NCI-H510A (cell line): ENCODE measurements at places on chromosomes 1 and 21.
A peak's percentile ranks its signal among the peaks of the same experiment; 100 is the strongest.

GRCh38 chr1:20153000-20153418 lies 13.9 kb downstream of the PLA2G2F start:
- DNase-seq, result no peak

DNA sequence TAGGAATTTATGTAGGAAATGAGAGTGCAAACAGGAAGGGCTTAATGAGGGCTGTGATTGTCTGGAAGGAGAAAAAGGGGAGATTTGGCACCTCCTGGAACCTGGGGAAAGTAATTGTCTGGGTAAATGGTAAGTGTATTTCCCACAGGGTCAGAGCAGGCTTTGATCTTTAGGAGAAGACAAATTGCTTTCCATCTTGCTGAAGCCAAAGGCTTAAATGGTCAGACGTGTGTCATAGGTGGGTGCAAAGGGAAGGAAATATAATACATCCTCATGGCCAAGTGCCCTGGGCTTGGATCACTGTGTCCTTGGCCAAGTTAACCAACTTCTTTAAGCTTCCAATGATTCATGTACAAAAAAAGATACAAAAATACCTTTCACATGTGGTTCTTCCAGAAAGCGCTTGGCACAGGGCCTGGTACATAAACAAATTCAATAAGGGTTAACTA lies 1.3 kb upstream of the DUSP23 start:
- no peak for DNase-seq

DNA sequence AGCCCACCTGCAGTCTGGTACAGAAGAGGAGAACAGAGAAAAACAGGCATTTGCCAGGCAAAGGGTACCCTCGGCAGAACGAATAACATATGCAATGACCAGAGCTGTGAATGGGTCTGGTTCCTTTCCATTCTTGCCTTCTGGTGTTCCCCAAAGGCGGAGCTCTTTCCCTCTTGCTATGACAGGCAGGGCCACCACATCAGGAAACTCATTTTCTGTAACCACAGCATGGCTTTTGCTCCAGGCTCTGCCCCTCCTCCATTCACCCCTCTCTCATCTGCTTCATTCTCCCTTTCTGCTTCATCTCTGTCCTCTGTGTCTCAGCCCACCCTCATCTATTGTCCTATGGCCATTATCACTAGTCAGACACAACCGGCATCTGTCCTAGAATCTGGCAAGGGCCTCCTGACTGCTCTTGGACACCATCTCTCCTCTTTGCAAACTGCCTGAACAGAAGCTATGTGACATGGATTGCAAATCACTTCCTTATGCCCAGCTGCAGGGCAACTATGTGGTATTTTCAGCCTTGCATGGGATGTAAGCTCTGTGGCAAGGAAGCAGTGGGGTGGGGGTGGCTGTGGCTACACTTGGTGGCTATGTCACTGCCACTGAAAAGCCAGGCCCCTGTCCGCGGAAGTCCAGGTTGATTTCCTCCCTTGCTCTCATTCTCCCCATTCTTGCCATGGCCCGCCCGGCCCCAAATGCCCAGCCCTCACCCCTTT lies 78.8 kb upstream of the ABCD3 start:
- DNase-seq, result no peak

DNA sequence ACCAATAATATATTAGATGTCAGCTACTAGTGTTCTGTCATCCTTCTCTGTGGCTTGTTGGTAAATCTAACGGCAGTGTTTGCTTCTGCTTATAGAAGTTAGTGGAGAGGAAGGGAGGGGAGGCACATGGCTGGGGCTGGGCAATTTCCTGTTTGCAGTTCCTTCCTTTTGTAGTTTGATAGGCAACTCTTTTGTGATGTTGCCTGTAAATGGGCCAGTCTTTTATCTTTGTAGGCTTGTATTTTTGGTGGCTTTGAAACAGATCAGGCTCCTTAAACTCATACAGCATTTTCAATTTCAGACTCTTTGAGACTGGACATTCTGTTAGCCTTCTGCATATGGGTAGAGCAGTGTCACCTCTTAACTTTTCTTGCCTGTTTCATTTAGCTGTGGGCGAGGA lies 48.1 kb downstream of the CDC14A start:
- DNase-seq, result no peak

DNA sequence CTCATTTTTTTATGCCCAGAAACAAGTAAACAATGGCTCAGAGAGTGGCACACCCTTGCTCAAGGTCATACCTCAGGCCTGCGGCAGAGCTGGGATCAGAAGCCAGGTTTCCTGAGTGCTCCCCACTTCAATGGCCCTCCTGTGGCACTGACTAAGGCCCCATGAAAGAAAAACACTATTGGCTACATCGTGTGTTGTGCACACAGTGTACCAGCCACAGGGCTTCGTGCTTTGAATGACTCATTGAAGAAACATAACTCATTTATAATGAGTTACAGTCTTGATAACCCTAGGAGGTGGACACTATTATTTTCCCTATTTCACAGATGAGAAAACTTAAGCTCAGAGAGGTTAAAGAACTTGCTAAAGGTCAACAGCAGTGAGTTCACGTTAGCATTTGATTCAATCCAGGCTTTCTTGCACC lies 91.2 kb downstream of the TRABD2B start:
- peak; percentile 48 for DNase-seq

- DNase-seq, result peak; percentile 8
Observed at GRCh38 chr1:216750031-216750627, 26.9 kb upstream of the ESRRG start.

DNA sequence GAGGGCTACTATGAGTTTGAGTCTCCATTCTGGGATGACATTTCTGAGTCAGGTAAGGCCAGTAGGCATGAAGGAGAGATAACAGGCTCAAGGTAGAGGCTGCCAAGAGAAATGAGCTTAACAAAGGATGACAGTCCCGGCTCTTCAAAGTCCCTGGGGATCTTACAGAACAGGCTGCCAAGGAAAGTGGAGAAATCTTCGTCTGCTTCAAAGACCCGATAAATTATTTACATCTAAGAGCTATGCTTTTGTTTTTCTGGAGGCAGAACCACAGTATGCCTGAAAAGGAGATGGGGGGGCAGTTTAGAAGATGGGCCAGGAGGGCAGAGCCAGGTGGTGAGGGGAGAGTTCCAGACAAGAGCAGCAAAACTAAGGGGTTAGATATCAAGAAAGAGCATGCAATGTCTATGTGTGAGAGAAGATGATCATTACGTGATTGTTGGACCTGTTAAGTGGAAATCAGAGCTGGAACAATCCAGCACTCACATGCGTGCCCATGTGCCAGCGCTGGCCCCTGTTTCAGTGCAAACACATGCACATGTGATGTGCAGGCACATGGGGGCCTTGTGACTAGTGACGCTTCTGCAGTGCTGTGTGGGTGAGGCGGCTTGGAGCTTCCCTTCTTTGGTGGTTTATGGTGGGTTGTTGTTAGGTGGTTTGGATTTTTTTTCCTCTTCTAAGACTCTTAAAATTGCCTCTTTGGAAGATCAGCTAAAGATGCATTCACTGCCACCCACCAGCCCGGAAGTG lies 25.7 kb downstream of the CAMK1G start:
- no peak for DNase-seq

GRCh38 chr1:31936981-31937299 lies 1.2 kb downstream of the PTP4A2 start:
- DNase-seq, result no peak

GRCh38 chr1:109927911-109928321 lies 17.3 kb downstream of the CSF1 start:
- DNase-seq, result no peak

GRCh38 chr21:35556536-35556935 lies 503.8 kb downstream of the SETD4 start:
- DNase-seq, result no peak

DNA sequence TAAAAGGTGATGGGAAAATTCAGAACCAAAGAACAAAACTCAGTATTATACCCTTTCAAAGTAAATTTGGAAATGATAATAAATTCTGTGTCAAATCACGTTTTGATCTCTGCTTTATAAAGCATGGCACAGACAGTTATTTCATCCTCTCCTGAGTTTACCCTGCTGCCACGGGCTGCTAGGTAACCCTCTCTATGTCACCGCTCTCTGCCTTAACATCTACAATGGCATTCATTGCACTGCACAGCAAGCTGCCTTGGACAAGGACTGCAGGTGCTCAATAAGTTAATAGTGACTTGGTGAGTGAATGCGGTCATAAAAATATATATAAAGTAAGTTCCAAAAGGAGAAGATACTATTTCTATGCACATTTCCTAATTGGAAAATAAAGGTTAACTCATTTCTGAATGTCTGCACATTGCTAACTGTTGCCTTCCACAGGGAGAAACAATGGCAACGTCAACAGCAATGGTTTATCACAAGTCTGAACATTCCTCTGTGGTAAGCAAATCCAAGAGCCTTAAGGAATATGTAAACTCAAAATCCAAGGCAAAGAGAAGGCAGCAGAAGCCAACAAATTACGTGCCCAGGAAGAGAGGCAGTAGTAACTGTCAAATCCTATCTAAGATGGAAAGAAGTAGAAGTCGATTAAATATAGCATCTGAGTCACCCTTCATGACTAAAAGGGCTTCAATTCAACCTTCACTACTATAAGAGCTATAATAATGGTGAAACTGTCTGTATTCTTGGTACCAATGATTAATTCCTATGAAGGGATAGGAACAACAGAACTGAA lies 19.4 kb downstream of the FYB2 start:
- DNase-seq, result no peak

DNA sequence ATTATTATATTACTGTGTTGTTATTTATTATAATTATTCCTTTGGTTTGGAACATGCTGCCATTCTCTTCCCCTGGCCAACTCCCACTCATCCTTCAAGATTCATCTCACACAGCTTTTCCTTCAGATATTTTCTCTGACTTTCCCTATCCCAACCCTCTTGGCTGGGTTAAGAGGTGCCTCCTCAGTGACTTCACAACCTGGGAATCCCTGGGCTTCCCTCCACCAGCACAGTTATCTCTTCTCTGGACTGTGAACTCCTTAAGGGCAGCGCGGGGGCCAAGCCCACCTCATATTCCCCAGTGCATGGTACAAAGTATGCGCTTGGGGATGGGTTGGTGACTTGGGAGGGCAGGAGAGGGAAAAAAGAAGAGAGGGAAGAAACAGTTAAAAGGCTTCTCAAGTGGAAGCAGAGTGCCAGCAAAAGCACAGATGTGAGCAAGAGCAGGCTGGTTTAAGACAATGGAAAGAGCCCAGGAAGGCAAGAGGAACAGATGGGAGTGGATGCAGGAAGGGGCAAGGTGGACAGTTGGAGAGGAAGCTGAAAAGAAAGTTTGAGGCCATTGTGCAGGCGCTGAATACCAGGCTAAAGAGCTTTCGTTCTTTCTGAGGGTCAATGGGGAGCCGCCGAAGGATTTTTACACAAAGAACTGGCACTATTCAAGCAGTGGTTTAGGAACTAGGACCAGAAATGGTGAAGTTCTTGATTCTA lies 132.3 kb downstream of the BEND5 start:
- no peak for DNase-seq

DNA sequence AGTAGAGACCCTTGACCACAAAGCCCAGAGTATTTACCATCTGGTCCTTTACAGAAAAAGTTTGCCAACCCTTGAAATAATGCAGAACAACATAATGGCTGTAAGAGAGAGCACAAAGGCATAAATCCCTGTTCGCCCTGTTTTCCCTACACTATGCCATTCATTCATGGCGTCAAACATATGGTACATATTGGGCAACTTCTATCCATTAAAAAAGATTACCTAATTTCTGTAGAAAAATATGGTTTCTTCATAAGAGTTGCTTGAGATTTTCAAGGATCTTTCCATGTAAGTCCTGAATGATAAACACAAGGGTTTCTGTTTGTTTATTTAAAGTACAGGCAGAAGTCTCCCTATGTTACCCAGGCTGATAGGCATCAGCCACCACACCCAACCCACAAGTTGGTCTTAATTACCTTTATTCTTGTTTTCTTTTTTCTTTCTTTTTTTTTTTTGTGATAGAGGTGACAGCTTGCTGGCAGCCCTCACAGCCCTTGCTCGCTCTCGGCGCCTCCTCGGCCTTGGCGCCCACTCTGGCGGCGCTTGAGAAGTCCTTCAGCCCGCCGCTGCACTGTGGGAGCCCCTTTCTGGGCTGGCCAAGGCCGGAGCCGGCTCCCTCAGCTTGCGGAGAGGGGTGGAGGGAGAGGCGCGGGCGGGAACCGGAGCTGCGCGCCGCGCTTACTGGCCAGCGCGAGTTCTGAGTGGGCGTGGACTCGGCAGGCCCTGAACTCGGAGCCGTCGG lies 68.3 kb upstream of the NR5A2 start:
- DNase-seq, result peak; percentile 63

- DNase-seq, result peak; percentile 71
Observed at GRCh38 chr1:197915862-197916499, 1.2 kb upstream of the LHX9 start.

DNA sequence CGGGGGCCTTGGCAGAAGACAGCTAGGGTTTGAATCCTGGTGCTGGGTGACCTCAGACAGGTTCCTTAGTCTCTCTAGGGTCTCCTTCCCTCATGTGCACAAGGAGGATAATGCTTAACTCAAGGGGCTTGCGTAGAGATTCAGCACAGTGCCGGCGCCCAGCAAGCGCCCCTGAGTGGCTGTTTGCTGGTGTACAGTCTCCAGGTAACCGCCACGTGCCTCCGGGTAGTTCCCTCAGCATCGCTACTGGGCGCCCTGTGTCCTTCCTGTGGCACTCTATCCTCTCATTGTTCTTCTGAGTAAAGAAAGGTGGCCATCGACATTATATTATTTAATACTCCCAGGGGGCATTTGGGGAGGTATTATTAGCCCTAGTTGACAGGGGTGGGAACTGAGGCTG lies 80.9 kb downstream of the NENF start:
- no peak for DNase-seq

GRCh38 chr1:157910270-157910669 lies 68.7 kb upstream of the CD5L start:
- no peak for DNase-seq

GRCh38 chr1:91684481-91685196 lies 184.0 kb downstream of the CDC7 start:
- no peak for DNase-seq

GRCh38 chr1:209747580-209748262 lies 8.1 kb upstream of the TRAF3IP3 start:
- DNase-seq, result no peak

- DNase-seq, result no peak
Observed at GRCh38 chr1:152515434-152515783, 1.1 kb downstream of the CRCT1 start.

DNA sequence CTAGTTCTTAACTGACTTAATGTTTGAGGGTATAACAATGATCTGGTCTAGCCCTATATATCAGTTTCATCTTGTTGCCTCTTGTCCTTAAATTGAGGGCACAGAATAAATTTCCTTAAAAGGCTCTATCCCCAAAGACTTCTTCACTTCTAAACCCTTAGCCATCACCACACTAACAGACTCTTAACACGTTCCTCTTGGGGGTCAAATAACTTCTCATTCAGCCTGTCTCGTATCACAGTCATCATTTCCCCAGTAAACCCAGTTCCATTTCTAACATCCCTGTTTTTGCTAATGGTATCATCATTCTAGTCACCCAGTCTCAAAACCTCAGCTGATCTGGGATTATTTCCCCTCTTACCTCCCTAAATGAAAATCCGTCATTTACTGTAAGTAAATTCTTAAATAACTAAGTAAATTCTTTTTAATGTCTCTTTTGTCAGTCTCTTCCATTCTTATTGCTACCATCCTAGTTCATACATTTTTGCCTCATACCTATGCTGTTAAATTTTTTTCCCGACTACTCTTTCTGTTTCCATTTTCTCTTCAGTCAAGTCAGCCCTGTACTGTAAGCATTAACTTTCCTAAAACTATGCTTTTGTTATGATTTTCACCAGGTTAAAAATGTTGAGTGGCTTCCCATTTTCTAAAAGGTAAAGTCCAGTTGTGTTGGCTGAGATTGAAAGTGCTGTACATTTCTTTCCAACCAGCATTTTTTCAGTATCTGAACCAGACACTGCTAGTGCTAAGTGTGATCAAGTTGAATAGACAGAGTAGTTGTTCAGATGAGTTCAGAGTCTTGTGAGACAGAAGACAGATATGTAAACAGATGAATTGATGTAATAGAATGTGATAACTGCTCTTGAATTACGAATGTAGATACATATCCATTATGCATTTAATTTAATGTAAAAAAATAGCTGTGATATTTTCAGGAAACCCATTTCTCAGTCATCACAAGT lies 6.9 kb downstream of the CTTNBP2NL start:
- no peak for DNase-seq
